ENCODE measurements at places on chromosomes 1 and 21. TPM values are rescaled to one million over a fixed set of nuclear protein-coding genes. Genes with fewer than 3 reads are reported as not detected.

DNA sequence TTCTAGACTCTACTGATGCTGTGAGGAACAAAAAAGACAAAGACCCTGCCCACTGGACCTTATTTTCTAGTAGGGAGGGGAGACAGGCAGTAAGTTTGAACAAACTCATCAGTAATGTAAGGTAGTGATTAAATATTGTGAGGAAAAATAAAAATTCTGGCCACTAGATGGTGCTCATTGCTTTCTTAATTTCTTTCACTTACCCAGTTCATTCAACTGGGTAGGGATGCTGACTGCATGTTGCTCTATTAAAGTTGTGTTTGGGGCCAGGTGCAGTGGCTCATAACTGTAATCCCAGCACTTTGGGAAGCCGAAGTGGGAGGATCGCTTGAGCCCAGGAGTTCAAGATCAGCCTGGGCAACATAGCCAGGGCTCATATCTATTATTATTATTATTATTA is 6.3 kb upstream of the KYAT3 start:
- DNase-seq, result peak; percentile 69

DNA sequence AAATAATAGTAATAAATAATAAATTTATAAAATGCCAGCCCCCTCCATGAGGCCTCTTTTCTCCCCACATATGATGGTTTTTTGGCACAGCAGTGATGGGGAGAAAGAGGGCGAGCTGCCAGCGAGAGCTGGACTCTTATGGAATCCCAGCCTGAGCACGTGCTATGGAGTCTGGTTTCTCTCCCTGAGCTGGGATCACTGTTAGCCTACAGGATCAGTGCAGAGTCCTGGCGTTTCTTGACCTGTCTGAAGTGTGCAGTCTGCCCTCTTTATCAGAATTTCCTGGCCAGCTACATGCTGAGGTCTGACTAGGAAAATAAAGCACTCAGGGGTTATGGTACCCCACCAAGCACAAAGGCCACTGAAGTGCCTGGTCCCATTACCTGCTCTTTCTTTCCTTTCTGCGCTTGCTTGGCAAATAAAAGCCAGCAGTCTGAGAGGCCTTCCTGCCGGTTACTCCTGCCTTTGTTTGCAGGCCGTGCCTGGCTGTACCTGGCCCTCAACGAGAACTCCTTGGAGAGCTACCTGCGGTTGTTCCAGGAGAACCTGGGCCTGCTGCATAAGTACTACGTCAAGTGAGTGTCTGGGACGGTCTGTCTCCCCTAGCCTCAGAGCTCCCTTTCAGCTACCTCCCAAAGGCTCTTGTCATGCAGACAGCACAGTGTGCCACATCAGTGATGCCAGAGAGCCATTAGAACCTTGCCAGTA is 18.5 kb upstream of the SLC25A34 start:
- DNase-seq, result no peak

DDAH1 gene
- 89.0 TPM for polyA plus RNA-seq

CDC42SE1 gene
- polyA plus RNA-seq, result 58.5 TPM

C1orf115 gene
- 0.07 TPM for polyA plus RNA-seq

C1QTNF12 gene
- polyA plus RNA-seq, result 2.6 TPM
